ENCODE measurements at places on chromosomes 11 and 22.

GRCh38 chr11:104343578-104343977 lies 179.6 kb upstream of the PDGFD start:
- DNase-seq: no peak

DNA sequence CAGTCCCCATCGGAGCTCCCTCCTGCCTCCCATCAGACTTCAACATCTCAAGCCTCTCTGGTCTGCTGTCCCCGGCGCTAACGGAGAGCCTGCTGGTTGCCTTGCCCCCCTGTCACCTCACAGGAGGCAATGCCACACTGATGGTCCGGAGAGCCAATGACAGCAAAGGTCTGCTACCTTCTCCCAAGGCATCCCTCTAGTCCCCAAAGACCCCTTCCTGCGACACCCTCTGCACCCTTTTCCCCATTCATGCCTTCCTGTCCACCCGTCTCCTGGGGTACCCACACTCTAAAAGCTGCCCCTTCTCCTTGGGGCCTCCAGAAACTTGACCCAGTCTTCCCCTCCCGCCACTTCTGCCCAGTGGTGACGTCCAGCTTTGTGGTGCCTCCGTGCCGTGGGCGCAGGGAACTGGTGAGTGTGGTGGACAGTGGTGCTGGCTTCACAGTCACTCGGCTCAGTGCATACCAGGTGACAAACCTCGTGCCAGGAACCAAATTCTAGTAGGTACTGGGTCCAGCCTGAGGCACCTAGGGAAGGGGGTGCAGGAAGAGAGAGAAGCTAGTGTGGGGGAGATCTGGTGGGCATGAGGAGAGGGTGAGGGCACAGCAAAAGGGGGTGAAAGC lies 860 bp downstream of the UPK2 start:
- no peak for DNase-seq

DNA sequence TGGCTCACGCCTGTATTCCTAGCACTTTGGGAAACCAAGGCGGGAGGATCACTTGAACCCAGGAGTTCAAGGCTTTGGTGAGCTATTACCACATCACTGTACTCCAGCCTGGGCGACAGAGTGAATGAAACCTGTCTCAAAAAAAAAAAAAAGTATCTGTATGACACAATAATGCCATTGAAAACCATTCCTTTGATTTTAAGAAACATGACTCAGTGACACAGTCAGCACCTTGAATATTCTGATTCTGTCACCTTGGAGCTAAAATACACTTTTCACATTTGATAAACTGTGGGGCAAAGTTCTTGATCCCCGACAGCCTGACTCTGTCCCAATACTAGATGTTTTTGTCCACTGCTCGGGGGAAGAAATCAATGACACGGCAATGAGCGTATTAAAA lies 16.7 kb upstream of the ELFN2 start:
- DNase-seq: no peak

- no peak for DNase-seq
Measured at GRCh38 chr11:35971841-35972422, 28.1 kb downstream of the LDLRAD3 start.

DNA sequence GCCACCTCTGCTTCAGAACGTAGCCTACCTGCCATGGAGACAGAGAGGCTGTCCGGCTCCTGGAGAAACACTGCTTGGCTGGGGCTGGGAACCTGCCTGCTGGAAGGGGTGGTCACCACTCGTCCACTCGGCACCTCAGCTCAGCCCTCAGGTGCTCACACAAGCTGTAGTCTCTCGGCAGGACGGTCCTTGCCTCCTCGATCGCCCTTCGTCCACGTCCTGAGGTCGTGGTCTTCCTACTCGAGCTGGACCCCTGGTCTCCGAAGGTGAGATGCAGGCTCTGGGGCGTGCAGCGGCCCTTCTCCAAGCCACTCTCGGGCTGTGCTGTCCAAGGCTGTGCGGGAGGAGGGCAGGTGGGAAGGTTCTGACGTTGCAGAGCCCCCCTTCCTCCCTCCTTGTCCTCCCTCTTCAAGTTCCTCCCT lies at the start of gene TBX10:
Gene TBX10, minus strand, starts transcription at position 326 of the 422 bp plus-strand sequence. Its CDS starts 291 bp downstream, at position 35.
- no peak for DNase-seq

GRCh38 chr11:79249295-79249993 lies 191.4 kb downstream of the TENM4 start:
- no peak for DNase-seq

DNA sequence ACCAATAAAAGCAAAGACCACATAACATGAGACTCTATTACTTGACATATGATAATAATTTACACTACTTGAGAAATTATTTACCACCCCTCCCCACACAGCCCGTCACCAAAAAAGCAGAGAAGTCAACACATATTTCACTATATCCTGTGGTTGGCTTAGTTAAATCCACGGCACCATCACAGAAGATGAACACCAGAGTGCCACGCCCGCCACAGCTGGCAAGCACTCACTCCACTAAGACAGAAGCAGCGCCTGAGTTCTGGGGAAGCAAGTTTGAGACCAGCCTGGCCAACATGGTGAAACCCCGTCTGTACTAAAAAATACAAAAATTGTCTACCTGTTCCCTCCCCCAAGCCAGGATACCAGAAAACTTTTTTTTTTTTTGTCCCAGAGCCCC lies 53.1 kb downstream of the PACSIN2 start:
- no peak for DNase-seq

- no peak for DNase-seq
Measured at GRCh38 chr11:15145615-15146014, 30.9 kb downstream of the INSC start.

DNA sequence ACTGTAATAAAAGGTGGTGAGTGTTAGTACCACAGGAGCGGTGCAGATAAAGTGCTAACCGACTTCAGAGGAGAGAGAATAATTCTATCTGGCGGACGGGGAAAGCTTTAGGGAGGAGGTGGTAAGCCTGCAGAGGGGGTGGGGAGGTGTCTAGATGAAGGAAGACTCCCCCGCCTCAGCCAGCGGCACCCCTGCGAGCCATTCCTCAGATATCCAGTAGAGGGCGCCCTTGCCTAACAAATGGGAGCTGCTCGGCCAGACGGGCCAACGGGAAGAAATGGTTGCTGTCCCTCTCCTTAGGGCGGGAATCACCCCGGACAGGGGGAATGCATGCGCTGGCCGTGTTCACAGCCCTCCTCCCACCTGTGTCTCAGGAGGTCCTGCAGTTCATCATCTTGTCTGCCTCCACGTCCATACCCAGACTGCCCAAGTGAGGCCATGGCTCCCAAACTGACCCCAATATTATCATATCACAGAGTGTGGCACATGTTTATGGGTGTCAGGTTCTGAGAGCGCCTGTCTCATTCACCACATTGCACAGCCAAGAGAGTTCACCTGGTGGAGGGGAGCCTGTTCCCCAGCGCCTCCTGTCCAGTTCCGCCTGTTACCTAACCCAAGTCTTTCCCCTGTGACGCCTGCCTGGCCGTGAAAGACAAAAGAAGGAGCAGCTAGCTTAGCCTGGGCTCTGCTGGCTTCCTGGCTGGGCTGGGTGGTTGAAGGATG lies 85.5 kb downstream of the ST3GAL4 start:
- DNase-seq: peak; percentile 50

GRCh38 chr22:22388090-22388489 lies 120.5 kb downstream of the ZNF280B start:
- no peak for DNase-seq

- DNase-seq: no peak
Measured at GRCh38 chr11:40235841-40236240, 1223.6 kb downstream of the LRRC4C start.

GRCh38 chr11:27218421-27219038 lies 144.5 kb downstream of the CCDC34 start:
- DNase-seq: no peak

- no peak for DNase-seq
Measured at GRCh38 chr11:10304495-10305261, at the start of gene ADM. Gene ADM, plus strand, starts transcription at chr11:10305073. Its CDS starts 628 bp downstream, at chr11:10305701.

- DNase-seq: no peak
Measured at GRCh38 chr11:85809863-85810262, 1.1 kb downstream of the SYTL2 start.

- no peak for DNase-seq
Measured at GRCh38 chr11:116786966-116787365, 857 bp downstream of the ZPR1 start.

DNA sequence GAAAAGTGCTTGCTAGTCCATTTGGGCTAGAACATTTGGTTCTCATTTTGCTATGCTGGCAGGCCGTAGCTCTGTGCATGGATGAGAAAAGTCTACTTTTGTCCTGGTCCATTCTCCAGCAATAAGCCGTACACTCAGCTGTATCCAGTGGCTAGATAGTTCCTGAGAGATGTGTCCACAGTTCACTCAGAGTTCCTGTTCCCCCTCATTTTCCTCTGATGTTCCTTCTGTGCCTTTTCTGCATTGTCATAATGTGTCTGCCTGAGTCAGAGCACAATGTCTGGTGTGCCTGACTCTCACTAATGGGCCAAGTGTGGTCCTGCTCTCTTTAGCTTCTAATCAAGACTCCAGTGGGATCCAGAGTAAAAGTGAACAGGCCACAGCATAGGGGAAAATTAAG lies 215.7 kb upstream of the CTSC start:
- DNase-seq: no peak

GRCh38 chr22:49588739-49589138 lies 238.9 kb downstream of the BRD1 start:
- no peak for DNase-seq

DNA sequence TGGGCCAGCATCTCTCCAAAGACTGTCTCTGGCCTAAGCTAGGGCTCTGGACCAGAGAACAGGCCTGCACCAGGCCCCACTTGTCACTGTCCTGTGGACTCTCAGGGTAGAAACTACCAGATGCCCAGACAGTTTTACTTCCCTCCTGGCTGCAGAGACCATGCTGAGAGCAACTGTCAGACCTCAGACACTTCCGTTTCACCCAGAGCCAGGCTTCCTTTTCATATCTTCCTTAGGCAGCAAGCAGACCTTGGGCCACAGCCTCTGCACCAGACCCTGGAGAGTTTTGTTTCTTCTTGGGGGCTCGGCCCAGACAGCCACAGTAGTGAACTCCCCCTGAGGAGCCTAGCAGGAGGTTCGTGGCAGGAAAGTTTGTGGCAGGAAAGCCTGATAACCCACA lies 12.1 kb upstream of the FCHSD2 start:
- DNase-seq: no peak

- DNase-seq: no peak
Measured at GRCh38 chr11:95536047-95536690, 253.4 kb downstream of the FAM76B start.

DNA sequence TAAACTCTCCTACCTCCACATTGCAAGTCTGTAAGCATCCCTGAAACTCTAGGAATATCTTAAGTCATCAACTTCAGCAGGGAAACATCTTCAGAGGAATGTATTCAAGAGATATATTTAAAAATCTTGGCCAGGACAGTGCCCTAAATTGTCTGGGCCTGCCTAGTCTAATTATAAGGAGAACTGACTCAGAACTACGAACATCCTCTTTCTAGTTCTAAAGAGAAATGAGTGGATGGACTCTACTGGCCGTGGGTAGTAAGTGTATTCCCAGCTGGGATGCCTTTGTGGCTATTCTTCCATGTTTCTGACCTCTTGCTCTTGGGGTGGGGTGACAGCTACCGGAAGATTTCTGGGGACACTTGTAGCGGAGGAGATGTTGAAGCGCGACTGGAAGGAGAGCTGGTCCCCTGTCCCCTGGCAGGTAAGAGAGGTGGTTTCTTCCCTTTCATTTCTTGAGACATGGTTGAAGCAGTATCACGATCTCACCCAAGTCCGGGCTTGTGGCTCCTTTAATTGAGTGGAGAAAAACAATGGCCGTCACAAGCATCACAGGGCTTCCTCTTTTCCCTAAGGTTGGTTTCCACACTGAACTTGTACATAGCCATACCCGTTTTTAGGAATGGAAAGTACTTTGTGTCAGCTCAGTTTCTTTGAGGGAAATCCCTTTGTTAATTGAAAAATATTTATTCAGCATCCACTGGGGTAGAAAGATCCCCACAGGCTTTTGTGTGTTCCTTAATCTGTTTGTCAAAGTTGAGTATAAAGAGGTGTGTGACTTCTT lies 97.7 kb upstream of the SORL1-AS1 start:
- DNase-seq: no peak
